ENCODE measurements at places on chromosomes 5 and 9.

DNA sequence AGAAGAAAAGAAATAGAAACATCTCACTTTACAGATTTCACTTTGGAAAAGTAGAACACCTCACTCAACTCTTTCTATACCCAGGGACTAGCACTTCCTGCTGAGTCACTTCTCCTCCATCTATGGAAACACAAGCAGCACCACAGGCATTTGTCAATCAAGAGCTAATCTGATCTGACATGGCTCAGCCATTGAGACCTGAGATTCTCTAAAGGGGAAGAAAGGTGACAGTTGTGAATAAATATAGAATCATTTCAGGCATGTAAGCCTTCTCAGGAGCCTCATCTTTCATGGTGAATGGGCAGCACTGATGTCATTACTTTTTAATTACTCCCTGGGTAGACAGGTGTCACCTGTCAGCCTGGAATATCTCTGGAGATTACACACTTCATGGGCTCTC is 559.8 kb downstream of the HINT1 start:
- no peak for DNase-seq

GRCh38 chr9:713091-713490 is 128.4 kb upstream of the DMRT1 start:
- DNase-seq, result no peak

DNA sequence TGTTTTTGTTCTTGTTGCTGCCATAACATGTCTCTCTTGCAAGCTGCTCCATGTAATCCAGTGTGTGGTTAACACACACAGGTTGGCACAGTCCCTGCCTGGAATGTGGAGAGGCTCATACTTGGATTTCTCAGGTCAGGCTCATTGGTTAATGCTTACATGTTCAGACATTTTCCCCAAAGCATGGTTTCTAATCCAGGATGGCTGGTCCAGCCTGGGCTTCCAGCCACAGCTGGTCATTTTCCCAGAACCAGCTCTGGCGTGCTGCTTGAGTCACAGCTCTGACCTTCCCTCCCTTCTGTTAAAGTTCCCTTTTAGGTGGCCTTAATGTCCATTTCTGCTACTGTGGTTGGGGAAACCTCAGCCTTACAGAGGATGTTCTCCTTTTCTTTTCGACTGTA is 294.3 kb downstream of the TAF11L14 start:
- no peak for DNase-seq

- DNase-seq, result no peak
Measured at GRCh38 chr9:2341126-2341525, 280.5 kb upstream of the VLDLR start.

Measured in cortex of kidney (tissue), 1 donor.